ENCODE measurements at places on chromosomes 12 and 14. TPM values are rescaled to one million over a fixed set of nuclear protein-coding genes. Genes with fewer than 3 reads are reported as not detected.

FOXA1 gene
- total RNA-seq, result 0.34 TPM

- H3K4me3 ChIP-seq, result no peak overlapping the region
- H3K4me1 ChIP-seq, result no peaks in the 10 kb centered on the region
- H3K36me3 ChIP-seq, result no peaks in the 10 kb centered on the region
- DNase-seq, result no peak
Measured at GRCh38 chr12:43899574-43899973, 63.7 kb downstream of the TMEM117 start.

FIGNL2 gene
- total RNA-seq, result 0.16 TPM

GRCh38 chr12:53194973-53195372 lies 12.1 kb downstream of the ITGB7 start:
- peaks cover 6% of the 10 kb centered on the region for H3K4me1 ChIP-seq
- no peak overlapping the region for H3K4me3 ChIP-seq
- no peaks in the 10 kb centered on the region for H3K27me3 ChIP-seq
- no peak for DNase-seq
- H3K36me3 ChIP-seq, result no peaks in the 10 kb centered on the region
- H3K27ac ChIP-seq, result no peak overlapping the region

DNA sequence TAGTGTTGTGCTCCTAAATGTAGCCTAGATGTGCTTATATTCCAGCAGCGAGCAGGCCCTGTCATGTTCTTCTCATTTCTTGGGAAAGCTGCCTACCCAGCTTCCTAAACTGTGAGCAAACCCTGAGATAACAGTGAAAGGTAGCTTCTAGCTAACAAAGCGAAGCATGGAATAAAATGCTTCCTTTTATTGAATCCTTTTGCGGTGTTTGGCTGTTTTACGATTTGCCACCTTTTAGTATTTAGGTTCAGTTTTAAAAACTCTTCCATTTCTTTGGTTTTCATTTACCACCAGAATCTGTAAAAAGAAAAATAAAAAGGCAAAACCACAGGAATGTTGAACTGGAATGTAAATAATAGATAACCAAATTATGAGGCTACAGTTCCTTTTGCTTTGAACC lies 5.0 kb upstream of the PKP2 start:
- DNase-seq, result no peak
- no peaks in the 10 kb centered on the region for H3K36me3 ChIP-seq
- no peaks in the 10 kb centered on the region for H3K27me3 ChIP-seq
- H3K4me1 ChIP-seq, result peaks cover 4% of the 10 kb centered on the region
- no peak overlapping the region for H3K27ac ChIP-seq

GRCh38 chr14:21556378-21557083 lies 23.3 kb downstream of the OR10G3 start:
- no peak overlapping the region for H3K4me3 ChIP-seq
- DNase-seq, result no peak
- no peaks in the 10 kb centered on the region for H3K4me1 ChIP-seq
- H3K27me3 ChIP-seq, result no peaks in the 10 kb centered on the region
